ENCODE measurements at places on chromosomes 6 and 20. TPM values are rescaled to one million over a fixed set of nuclear protein-coding genes. Genes with fewer than 3 reads are reported as not detected.

DNA sequence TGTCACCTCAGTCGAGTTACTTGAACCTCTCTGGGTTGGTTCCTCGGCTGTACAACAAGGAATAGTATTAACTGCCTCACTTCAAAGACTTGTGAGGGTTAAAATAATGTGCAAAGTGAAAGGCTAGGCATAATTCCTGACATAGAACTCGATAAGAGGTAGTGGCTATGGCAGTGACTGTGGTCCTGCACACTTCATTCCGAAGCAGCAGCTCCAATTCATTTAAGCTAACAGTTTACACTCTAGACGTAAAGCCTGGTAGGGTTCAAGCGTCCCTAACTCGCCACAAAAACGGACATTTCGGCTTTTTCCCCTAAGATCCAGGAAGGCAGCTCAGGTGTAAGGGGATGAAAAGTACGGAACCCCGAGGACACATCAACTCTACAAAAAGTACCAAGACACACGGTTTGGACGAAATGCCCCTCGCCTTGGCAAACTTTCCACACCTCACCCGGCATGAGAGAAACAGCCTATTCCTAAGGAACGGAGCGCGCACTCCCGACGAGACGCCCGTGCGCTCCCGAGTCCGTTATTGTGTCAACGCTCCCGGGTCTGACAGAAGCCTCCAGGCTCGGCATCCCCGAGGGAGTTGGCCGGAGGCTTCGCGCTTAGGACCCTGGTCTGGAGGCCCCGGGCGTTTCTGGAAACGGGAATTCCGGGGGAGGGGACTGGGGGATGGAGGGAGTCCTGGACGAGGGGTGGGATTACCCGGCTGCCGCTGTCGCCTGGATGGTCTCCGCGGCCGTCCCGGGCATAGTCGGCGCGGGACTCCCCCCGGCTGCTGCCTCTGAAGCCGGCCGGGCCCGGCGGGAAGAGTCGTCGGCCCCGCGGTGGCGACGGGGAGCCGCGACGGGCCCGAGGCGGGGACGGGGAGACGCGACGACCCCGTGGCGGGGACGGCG is 937 bp downstream of the ZNF318 start:
- H3K4me3 ChIP-seq, result peak overlapping the region; percentile 75
- DNase-seq, result peak; percentile 77
- H3K27ac ChIP-seq, result peak overlapping the region; percentile 62
- peaks cover 22% of the 10 kb centered on the region for H3K4me1 ChIP-seq

DNA sequence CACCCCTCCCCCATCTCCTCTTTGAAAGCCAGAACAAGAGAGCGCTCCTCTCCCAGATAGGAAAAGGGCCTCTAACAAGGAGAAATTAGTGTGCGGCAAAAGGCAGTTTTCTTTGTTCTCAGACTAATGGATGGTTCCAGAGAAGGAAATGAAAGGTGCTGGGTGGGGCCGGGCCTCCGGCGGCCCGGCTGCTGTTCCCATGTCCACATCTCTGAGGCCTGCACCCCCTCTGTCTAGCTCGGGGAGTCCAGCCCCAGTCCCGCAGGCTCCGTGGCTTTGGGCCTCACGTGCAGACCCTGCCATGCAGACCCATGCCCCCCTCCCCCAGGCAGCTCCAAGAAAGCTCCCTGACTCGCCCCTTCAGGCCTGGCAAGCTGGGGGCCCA is 35.8 kb upstream of the MRGBP start:
- no peak overlapping the region for H3K27ac ChIP-seq
- DNase-seq, result no peak
- H3K4me1 ChIP-seq, result no peaks in the 10 kb centered on the region
- no peaks in the 10 kb centered on the region for H3K36me3 ChIP-seq

The DEFB132 gene
- not detected for total RNA-seq

DNA sequence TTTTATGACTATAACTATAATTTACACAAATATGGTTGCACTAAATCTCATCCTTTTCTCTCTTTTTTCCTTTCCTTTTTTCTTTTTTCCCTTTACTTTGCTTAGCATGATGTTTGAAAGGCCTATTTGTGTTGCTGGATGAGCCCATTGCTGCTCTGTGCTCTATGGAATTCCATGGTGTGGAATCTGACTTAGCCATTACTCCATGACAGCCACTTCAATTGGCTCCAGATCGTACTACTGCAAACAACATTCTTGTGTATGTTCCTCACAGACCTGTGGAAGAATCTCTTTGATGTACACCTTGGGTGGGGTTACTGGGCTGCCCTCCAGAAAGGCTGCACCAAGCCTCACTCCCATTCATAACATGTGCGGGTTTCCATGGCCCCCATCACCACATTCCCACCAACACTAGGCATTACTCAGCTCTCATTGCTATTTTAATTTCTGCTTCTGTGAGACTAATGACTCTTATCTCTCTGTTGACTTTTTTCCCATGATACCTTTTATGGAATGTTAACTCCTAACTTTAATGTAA is 979.0 kb downstream of the KIF16B start:
- H3K4me3 ChIP-seq, result no peak overlapping the region
- no peaks in the 10 kb centered on the region for H3K36me3 ChIP-seq
- no peak for DNase-seq
- no peaks in the 10 kb centered on the region for H3K4me1 ChIP-seq

The BHLHE23 gene
- not detected for total RNA-seq

GRCh38 chr6:13674533-13675190 is 37.0 kb downstream of the RANBP9 start:
- no peaks in the 10 kb centered on the region for H3K36me3 ChIP-seq
- H3K4me1 ChIP-seq, result peaks cover 11% of the 10 kb centered on the region
- DNase-seq, result no peak

Data from upper lobe of right lung (tissue), 1 donor.